NCI-H187 (cell line): ENCODE measurements at places on chromosomes 4 and X.

GRCh38 chr4:114284629-114285028 lies 305.2 kb upstream of the ARSJ start:
- no peak for DNase-seq

- no peak for DNase-seq
Observed at GRCh38 chrX:124994404-124994803, 325.3 kb upstream of the TEX13C start.

GRCh38 chr4:8401665-8402064 lies 38.9 kb downstream of the ACOX3 start:
- DNase-seq: no peak

GRCh38 chr4:7187168-7187535 lies 5.2 kb upstream of the SORCS2 start:
- DNase-seq: no peak

- DNase-seq: no peak
Observed at GRCh38 chr4:165721815-165722214, 151.2 kb upstream of the TLL1 start.

DNA sequence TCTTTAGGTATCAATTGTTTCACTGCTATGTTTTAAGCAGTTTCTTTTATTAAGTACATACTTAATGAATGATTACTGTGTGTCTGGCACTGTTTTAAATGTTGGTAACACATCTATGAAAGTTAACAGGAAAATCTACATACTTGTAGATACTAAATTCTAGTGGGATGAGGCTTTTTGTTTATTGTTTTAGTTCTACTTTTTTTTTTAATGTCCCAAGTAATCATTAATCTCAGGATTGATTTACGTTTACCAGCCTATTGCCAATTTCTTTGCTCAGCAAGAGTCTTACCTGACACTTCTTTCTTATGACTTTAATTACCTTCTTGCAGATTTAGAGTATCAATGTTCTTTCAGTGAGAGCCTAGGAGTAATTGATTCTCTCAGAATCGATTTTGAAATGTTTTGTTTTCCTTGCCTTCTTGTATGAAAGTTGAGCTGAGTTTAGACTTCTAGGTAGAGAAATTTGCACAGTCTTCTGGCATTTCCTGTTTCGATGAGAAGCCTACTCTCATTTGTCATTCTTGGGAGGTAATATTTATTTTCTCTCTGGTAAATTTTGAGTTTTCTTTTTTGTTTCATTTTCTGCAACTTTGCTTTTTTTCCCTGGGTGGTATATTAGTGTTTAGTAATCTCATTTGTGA lies 235.2 kb upstream of the ANKRD50 start:
- no peak for DNase-seq
